ENCODE measurements at places on chromosomes 1 and 21.

- DNase-seq, result no peak
Observed at GRCh38 chr1:54928327-54928726, 41.3 kb upstream of the DHCR24 start.

DNA sequence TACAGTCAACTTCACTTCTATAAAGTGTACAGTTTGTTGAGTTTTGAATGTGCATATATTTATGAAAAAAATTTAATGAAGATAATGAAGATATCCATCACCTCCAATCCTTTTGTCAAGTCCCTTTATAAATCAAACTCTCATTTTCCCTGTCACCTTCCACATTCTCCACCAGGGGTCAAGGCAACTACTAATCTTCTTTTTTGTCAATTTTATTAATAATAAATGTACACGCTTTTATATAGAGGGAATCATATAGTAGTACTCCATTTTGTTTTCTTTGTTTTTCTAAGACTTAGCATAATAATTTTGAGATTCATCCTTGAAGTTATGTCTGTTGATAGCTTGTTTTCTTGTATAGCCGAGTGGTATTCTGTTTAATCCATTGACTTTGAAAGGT lies 1594.2 kb upstream of the PRMT6 start:
- DNase-seq, result no peak

- DNase-seq, result no peak
Observed at GRCh38 chr1:82867781-82868180, 1067.0 kb downstream of the ADGRL2 start.

- DNase-seq, result no peak
Observed at GRCh38 chr1:162065016-162065415, 4.5 kb upstream of the NOS1AP start.

GRCh38 chr1:18938008-18938706 lies 18.3 kb downstream of the IFFO2 start:
- no peak for DNase-seq
